ENCODE measurements at places on chromosomes 5 and 9.

GRCh38 chr9:130417602-130418001 is 27.2 kb upstream of the ASS1 start:
- no peak for DNase-seq

GRCh38 chr5:120255214-120255613 is 208.9 kb upstream of the PRR16 start:
- no peak for DNase-seq

DNA sequence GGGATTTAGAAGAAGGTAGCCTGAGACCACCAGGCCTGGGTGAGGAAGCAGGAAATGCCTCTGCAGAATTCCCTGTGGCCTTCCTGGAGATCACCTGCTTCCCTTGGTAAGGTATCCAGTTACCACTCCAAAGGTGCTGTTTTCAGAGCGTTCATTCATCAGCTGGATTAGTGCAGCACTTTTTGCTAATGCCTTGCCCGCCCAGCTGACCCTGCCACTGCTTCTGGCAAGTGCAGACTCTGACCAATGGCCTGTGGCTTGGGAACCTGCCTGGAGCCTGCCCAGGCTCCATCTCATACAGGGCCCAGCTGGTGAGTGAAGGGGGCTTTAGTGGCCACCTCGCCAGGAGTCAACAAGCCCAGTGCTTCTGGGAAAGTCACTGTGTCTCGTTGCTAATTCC is 48.6 kb downstream of the FOXI1 start:
- DNase-seq, result no peak

DNA sequence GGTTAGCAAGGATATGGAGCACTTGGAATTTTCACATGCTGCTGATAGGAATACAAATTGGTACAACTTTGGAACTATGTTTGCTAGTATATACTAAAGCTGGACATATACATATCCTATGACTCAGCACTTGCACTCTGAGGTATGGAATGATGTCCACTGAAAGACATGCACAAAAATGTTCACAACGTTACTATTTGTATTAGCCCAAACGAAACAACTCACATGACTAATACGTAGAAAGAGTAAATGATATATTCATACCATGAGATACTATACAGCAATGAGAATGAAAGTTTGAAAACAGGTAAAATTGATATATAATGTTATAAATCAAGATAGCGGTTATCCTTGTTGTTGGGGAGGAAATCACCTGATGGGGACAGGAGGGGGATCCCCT is 45.5 kb upstream of the CDC42SE2 start:
- DNase-seq, result no peak

- no peak for DNase-seq
Measured at GRCh38 chr9:979983-980382, 3.5 kb downstream of the DMRT3 start.
